ENCODE measurements at places on chromosomes 12 and 14.

- DNase-seq = peak; percentile 69
Observed at GRCh38 chr12:122517877-122518276, 8.9 kb downstream of the RSRC2 start.

- no peak for DNase-seq
Observed at GRCh38 chr14:71852181-71852580, 80.0 kb upstream of the RGS6 start.

GRCh38 chr14:50469982-50470381 is 62.4 kb downstream of the MAP4K5 start:
- DNase-seq = no peak

DNA sequence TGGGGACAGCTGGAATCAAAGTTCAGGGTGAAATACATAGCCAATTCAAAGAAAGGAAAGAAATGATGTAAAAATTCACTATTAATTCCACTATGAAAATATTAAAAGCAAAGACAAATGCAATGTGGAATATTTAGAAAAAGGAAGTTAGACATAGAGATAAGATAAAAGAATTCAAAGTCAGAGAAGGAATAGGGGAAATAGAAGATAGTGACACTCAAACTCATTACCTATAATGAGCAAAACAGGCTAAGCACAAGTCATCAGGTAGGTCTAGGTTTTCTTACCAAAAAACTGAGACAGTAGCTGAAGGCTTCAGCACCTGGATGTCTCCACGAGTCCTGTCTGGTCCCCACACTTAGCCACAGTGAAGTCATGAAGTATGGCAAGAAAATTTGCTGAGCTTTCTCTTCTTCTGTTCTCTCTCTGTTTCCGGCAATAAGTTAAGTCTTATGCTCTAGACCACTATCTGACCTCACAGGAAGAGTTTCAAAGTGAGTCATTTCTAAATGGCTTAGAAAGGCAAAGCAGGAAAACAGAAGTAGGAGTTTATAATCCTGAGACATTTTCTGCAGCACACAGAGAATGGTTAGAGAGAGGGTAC is at the start of gene C3AR1:
TSS of gene C3AR1 (minus strand) at position 369 of the 604 bp plus-strand sequence. CDS start 6,174 bp downstream, outside the sequence.
- no peak for DNase-seq

GRCh38 chr12:130818272-130818634 is 20.8 kb downstream of the STX2 start:
- DNase-seq = no peak

GRCh38 chr12:124995200-124995961 is 1.9 kb downstream of the BRI3BP start:
- DNase-seq = no peak

DNA sequence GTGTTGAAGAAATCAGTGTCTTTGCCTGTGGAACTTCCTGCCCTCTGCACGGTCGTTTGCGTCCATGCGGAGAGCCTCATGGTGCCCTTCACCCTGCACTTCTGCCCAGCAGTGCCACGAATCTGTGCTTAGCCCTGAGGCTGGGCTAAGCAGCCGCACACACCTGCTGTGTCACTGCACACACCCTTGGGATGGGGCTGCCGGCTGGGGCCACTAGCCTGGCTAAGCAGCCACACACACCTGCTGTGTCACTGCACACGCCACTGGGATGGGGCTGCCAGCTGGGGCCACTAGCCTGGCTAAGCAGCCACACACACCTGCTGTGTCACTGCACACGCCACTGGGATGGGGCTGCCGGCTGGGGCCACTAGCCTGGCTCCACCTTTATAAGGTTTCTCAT is 188.5 kb downstream of the KIF26A start:
- DNase-seq = no peak

GRCh38 chr12:75981247-75982168 is 50.1 kb downstream of the PHLDA1 start:
- DNase-seq = no peak

- no peak for DNase-seq
Observed at GRCh38 chr12:103880299-103881142, 39.5 kb upstream of the NT5DC3 start.

Measured in brain pericyte (primary cell).